ENCODE measurements at places on chromosomes 4 and X. TPM values are rescaled to one million over a fixed set of nuclear protein-coding genes. Genes with fewer than 3 reads are reported as not detected.

Gene PTTG2
- not detected for total RNA-seq

Gene TGIF2LX
- not detected for total RNA-seq

Gene NKX6-1
- not detected for total RNA-seq

Gene AREG
- 1.5 TPM for total RNA-seq

Gene PDE5A
- 2.2 TPM for total RNA-seq

Gene SOWAHB
- total RNA-seq: 6.8 TPM

Gene SPANXA1
- not detected for total RNA-seq

GRCh38 chrX:39639871-39640270, 457.9 kb downstream of the BCOR start:
- no peak overlapping the region for H3K27ac ChIP-seq
- no peaks in the 10 kb centered on the region for H3K36me3 ChIP-seq
- no peak for DNase-seq
- H3K4me1 ChIP-seq: no peaks in the 10 kb centered on the region

DNA sequence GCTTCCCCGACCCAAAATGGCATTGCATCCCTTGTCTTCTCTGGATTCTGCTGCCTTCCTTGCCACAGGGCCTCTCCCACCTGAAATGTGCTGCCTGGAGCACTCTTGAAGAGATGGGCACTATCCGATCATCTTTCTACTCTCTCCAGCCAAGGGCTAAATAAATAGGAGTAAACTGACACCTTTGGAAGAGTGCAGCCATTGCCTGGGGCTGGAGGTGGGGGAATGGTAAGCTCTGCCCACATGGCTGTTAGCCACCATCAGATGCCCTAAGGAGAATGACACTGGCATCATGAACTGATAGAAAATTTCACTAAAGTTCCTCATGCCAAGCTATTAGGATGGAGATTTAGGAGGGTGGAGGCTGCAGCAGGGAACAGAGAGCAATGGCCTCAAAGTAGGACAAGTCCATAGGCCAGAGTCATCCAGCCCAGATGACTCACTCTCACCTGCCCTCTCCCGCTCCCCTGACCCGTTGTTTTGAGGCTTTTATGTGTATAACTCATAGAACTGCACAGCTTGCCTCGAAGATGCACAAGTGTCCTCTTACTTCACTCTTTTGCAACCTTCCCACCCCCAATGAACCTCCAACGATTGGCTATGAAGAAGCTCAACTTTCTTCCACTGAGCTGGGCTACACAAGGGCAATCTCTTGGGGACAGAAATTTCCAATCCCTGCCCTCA, 822 bp upstream of the PFKFB1 start:
- no peak for DNase-seq
- H3K27ac ChIP-seq: no peak overlapping the region
- H3K36me3 ChIP-seq: no peaks in the 10 kb centered on the region
- H3K4me3 ChIP-seq: no peak overlapping the region

DNA sequence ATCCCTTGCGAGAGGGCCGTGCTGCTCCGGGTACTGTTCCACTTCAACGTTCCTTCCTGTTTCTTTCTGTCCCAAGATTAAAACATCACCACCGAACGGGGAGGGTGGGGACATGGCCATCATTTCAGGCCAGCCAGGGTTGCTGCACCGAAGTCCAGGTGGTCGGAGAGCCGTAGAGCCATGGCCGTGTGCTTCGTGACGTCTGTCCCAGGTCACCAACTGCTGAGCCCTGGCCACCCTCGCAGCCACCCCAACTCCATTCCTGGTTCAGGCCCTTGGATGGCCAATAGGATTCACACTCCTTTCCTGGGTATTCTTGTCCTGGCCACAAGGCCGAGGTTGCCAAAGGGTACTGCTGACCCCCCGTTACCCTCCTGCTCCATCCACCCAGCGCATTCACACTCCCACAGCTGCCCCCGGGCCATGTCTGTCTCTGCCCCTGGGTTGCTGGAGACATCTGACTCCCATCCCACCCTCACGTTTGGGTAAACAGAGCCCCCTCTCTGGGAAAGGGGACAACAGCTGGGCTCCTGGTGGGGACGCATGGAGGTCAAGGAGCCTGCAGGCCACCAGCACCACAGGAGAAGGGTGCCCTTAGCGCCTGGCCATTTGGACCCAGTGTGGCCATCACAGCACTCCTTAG, 103.2 kb downstream of the HMX1 start:
- no peaks in the 10 kb centered on the region for H3K4me1 ChIP-seq
- no peaks in the 10 kb centered on the region for H3K36me3 ChIP-seq
- no peak overlapping the region for H3K4me3 ChIP-seq
- no peaks in the 10 kb centered on the region for H3K27me3 ChIP-seq
- DNase-seq: no peak

DNA sequence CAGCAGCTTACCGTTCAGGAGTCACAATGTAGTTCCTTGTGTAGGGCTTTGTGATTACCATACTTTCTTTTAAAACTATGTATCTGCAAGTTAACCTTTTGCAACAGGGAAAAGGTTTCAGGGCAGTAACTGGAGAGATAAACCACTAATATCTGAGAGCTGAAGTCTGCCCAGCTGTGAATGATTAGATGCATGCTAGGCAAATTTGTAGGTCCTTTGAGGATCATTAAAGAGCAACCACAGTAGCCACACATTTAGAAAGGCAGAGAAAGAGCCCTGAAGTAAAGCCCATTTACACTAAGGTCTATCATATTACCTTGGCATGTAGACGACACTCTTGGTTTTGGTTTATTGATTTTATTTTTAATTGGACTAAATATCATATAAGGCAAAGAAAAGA, 60.0 kb downstream of the ATP8A1 start:
- H3K4me1 ChIP-seq: no peaks in the 10 kb centered on the region
- DNase-seq: no peak
- no peak overlapping the region for H3K27ac ChIP-seq
- no peak overlapping the region for H3K4me3 ChIP-seq
- H3K36me3 ChIP-seq: no peaks in the 10 kb centered on the region

GRCh38 chr4:41933997-41934503, 1.2 kb upstream of the TMEM33 start:
- DNase-seq: no peak
- no peak overlapping the region for H3K27ac ChIP-seq
- H3K27me3 ChIP-seq: peaks cover 3% of the 10 kb centered on the region
- no peak overlapping the region for H3K4me3 ChIP-seq
- H3K4me1 ChIP-seq: peaks cover 7% of the 10 kb centered on the region
- peaks cover 2% of the 10 kb centered on the region for H3K36me3 ChIP-seq

DNA sequence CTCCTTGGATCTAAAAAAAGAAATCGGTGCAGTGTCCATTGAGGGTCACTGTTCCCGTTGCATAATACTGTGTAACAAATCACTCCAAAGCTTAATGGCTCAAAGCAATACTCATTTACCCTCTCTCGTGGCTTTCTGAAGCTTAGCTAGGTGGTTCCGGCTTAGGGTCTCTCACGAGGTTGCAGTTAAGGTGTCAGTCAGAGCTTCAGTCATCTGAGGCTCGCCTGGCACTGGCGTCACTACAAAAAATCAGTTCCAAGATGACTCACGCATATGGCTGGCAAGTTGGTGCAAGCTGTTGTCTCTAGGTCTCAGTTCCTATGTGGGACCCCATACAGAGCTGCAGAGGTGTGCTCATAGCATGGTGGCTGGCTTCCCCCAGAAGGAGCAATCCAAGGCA, 91.0 kb downstream of the BEND2 start:
- DNase-seq: no peak
- no peaks in the 10 kb centered on the region for H3K27me3 ChIP-seq
- H3K4me3 ChIP-seq: no peak overlapping the region
- no peaks in the 10 kb centered on the region for H3K36me3 ChIP-seq
- H3K27ac ChIP-seq: no peak overlapping the region

DNA sequence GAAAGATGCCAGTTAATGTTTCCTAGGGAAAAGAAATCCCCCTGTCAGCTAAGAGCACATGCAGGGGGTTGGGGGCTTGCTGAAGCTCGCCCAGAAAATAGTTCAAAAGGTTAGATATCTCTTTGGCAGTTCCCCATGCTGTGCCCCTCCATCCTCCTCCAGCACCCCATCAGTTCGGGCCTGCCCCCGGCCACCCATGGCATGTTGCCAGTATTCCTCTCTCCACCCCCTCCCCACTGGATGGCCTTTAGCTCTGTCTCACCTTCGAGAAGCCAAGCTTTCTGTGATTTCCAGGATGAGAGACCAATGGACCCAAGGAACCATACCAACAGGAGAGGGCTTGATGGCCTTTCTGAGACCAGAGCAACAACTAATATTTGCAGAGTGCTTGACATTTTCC, 5.2 kb downstream of the RAB33A start:
- no peak for DNase-seq
- H3K27me3 ChIP-seq: no peaks in the 10 kb centered on the region
- H3K27ac ChIP-seq: no peak overlapping the region
- no peak overlapping the region for H3K4me3 ChIP-seq

DNA sequence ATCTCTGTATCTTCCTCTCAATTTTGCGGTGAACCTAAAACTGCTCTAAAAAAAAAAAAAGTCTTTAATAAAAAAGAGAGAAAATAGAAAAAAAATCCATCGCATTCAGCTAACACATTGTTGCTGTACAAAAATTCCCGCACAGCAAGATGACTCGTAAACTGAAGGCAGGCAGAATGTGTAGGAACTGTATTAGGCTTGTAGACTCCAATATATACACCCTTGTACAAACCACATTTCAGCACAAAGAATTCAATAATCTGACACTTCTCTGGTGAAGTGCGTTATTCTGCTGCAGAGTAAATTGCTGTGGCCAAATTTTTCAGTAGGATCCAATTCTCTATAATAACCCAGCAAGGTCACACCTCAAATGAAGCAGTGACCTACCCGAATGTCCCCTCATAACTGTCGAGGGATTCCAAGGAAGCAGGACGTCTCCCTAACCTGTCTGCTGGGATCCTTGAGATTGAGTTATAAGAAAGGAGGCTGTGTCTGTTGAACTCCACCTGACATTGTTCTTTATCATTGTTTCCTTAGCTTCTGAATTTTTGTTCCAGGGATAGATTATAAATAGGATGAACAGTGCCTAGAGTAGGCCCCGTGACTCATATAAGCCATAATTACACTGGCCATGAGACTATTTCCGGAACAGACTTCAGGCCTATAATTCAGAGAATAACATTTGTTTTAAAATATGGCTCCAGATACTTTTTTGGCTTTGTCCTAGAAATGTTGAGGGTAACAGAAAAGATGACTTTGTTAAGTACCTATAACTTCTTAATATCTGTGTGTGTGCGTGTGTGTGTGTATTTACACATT, 348.3 kb downstream of the PCDH7 start:
- no peaks in the 10 kb centered on the region for H3K27me3 ChIP-seq
- no peaks in the 10 kb centered on the region for H3K36me3 ChIP-seq
- H3K4me1 ChIP-seq: no peaks in the 10 kb centered on the region
- DNase-seq: no peak
- H3K27ac ChIP-seq: peak overlapping the region; percentile 15
- H3K4me3 ChIP-seq: no peak overlapping the region

- H3K4me3 ChIP-seq: no peak overlapping the region
- H3K27ac ChIP-seq: no peak overlapping the region
- H3K27me3 ChIP-seq: no peaks in the 10 kb centered on the region
- peaks cover 13% of the 10 kb centered on the region for H3K4me1 ChIP-seq
- H3K36me3 ChIP-seq: no peaks in the 10 kb centered on the region
Observed at GRCh38 chr4:185657699-185658098, 122.4 kb upstream of the PDLIM3 start.

DNA sequence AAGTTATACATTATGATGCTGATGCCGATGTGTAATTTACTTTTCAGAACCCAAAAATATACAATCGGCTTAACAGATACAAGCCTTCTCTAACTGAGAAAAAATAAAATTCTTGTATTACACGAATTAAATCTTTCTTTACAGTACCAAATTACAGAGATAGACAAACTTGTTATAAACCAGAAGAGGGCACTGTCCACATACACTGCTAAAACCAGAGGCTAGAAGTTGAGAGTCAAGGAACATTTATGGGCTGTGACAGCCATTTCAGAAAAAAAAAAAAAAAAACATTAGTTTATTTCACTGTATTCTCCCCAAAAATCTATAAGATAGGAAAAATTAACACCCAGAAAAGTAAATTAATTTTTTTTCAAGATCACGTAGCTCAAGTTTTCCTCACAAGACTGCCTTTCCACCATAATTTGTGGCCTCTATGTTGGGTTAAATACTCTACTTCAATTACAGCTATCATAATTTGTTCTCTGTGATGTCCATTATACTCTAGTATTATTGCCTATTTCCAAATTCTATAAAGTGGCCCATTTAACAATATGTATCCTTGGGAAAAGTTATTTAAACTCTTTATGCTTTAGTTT, 12.0 kb downstream of the EREG start:
- H3K27ac ChIP-seq: no peak overlapping the region
- H3K4me3 ChIP-seq: no peak overlapping the region
- peaks cover 10% of the 10 kb centered on the region for H3K4me1 ChIP-seq
- DNase-seq: peak; percentile 41

DNA sequence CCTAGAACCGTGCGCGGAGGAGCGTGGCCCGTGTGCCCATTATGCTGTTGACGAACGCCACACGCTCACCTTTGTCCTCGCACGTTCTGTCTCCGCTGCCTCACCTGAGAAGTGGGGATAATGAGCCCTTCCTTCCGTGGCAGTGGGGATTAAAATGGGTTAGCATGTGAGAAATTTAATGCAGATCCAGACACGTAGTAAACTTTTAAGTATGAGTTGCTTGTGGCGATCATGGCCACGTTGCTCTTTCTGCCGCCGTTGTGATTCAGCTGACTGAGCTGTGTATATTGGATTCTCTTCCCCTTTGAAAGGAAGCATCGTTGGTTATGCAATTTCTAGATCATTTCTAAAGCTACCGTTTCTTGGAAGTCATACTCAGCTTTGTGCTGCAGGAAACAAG, 16.5 kb downstream of the TBC1D14 start:
- H3K4me3 ChIP-seq: no peak overlapping the region
- DNase-seq: no peak
- no peaks in the 10 kb centered on the region for H3K36me3 ChIP-seq
- no peak overlapping the region for H3K27ac ChIP-seq
- no peaks in the 10 kb centered on the region for H3K27me3 ChIP-seq
- H3K4me1 ChIP-seq: peaks cover 5% of the 10 kb centered on the region

DNA sequence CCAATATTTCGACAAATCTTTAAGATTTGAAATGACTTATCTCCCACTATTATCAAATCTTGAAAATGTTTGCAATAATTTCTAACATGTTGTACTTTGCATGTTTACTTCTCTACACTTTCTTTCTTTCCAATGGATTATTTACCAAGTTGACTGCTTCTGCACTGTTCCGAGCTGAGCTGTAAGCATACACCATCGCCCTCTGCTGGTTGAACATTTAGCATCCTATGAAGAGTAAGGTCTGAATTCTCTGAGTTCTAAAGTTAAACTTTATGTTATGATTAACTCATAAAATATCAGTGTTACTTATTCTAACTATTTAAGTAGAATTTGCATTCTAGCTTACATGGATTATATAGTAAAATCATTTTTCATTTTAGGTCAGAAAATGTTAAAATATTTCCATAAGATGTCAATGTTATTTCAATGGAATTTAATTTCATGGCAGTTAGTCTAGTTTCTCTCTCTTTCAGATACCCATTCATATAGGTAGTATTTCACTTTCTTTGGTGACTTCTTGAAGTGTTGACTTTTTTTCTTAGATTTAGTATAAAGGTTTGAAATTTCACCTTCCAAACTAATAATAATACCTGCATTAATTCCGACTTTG, 137.4 kb downstream of the DKK2 start:
- no peak overlapping the region for H3K4me3 ChIP-seq
- H3K27ac ChIP-seq: no peak overlapping the region
- H3K27me3 ChIP-seq: no peaks in the 10 kb centered on the region

GRCh38 chr4:107793996-107794395, 30.7 kb upstream of the SGMS2 start:
- no peak overlapping the region for H3K4me3 ChIP-seq
- no peaks in the 10 kb centered on the region for H3K4me1 ChIP-seq
- no peak overlapping the region for H3K27ac ChIP-seq

GRCh38 chrX:103637604-103638338, 9.0 kb downstream of the TCEAL1 start:
- H3K4me3 ChIP-seq: no peak overlapping the region
- H3K4me1 ChIP-seq: peaks cover 24% of the 10 kb centered on the region
- H3K27ac ChIP-seq: peak overlapping the region; percentile 68
- peak; percentile 6 for DNase-seq
